ENCODE measurements at places on chromosomes 3 and 15. TPM values are rescaled to one million over a fixed set of nuclear protein-coding genes. Genes with fewer than 3 reads are reported as not detected.
A peak's percentile ranks its signal among the peaks of the same experiment; 100 is the strongest.

GCNT3 gene
- total RNA-seq, result not detected

POLG gene
- total RNA-seq, result 74.1 TPM

ADCY5 gene
- not detected for total RNA-seq

SAMD7 gene
- total RNA-seq, result not detected

VGLL3 gene
- not detected for total RNA-seq

A4GNT gene
- not detected for total RNA-seq

CFAP161 gene
- 0.48 TPM for total RNA-seq

CFAP91 gene
- total RNA-seq, result 0.41 TPM

FBXO40 gene
- not detected for total RNA-seq

CD200R1 gene
- 1.4 TPM for total RNA-seq

DNA sequence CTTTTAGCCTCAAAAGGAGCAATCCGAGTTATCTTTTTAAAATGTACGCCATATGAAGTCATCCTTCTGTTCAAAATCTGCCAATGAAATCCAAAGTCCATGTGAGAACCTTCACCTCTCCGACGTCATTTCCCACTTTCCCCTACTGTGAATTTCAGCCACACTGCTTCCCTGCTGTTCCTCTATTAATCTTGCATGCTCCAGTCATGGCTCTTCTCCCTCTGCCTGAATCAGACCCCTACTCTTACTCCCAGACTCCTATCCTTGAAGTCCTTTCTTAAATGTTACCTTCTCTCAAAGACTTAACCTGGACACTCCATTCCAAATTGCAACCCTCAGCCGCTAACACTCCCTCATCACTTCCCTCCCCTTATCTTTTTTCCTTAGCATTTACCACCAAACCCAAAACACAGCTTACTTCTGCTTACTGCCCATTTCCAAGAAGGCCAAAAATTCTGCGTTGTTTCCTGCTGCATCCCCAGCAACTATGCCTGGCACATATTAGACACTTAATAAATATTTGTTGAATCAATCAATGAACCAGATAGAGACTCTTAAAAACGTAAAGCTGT is 1.2 kb downstream of the NKIRAS1 start:
- no peak for DNase-seq
- H3K27me3 ChIP-seq, result no peaks in the 10 kb centered on the region
- H3K36me3 ChIP-seq, result peaks cover 36% of the 10 kb centered on the region
- H3K27ac ChIP-seq, result peak overlapping the region; percentile 13
- H3K4me3 ChIP-seq, result peak overlapping the region; percentile 99

DNA sequence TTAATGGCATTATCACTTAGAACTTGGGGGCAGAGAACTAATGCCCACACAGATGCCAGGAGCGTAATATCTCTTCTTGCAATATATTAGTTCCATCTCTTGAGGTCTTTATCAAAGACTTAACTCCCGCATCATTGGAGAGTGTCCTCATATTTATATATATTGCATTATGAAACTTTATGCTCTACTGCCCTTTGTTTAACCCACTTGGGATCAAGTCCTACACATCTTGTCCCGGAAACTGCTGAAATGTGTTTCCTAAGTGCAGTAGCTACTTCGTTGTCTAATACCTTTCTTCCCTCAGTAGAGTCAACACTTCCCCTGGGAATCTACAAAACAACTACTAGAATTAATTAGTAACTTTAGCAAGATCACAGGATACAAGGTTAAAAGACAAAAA is 1029.2 kb downstream of the OTOL1 start:
- H3K27ac ChIP-seq, result no peak overlapping the region
- no peaks in the 10 kb centered on the region for H3K27me3 ChIP-seq
- no peak overlapping the region for H3K4me3 ChIP-seq
- DNase-seq, result no peak

GRCh38 chr3:66860771-66861170 is 137.3 kb upstream of the KBTBD8 start:
- no peaks in the 10 kb centered on the region for H3K36me3 ChIP-seq
- H3K4me1 ChIP-seq, result no peaks in the 10 kb centered on the region
- H3K27me3 ChIP-seq, result peaks cover under 1% of the 10 kb centered on the region
- H3K27ac ChIP-seq, result no peak overlapping the region
- no peak overlapping the region for H3K4me3 ChIP-seq

DNA sequence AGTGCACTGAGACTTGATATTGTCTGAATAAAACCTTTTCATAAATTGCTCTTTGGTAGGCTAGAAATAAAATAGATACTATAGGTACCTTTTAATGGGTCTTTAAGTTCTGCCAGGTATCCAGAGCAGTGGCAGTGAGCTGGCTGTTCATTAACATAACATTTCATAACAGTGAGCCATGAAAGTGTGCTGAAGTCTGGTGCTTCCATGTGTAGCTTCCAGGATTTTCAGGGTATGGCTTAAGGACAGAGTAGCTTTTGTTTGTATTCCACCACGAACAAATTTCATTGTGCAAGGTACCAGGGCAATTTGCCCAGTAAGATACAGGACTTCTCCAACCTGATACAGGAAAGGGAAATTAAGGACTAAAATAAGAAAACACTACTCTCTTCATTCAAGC is 124.7 kb upstream of the NANOGP8 start:
- H3K27me3 ChIP-seq, result no peaks in the 10 kb centered on the region
- H3K27ac ChIP-seq, result no peak overlapping the region
- no peak overlapping the region for H3K4me3 ChIP-seq

- H3K36me3 ChIP-seq, result no peaks in the 10 kb centered on the region
- no peaks in the 10 kb centered on the region for H3K27me3 ChIP-seq
These were observed 31.1 kb downstream of the PIK3CA start for GRCh38 chr3:179179256-179179655.

GRCh38 chr3:100759950-100760349 is 50.7 kb downstream of the TFG start:
- peaks cover 7% of the 10 kb centered on the region for H3K4me1 ChIP-seq
- H3K27ac ChIP-seq, result no peak overlapping the region
- no peaks in the 10 kb centered on the region for H3K36me3 ChIP-seq
- no peak overlapping the region for H3K4me3 ChIP-seq

- no peak overlapping the region for H3K27ac ChIP-seq
- no peaks in the 10 kb centered on the region for H3K36me3 ChIP-seq
- DNase-seq, result peak; percentile 81
- no peak overlapping the region for H3K4me3 ChIP-seq
- H3K4me1 ChIP-seq, result peaks cover 17% of the 10 kb centered on the region
These were observed 13.2 kb upstream of the SHF start for GRCh38 chr15:45200799-45201556.

DNA sequence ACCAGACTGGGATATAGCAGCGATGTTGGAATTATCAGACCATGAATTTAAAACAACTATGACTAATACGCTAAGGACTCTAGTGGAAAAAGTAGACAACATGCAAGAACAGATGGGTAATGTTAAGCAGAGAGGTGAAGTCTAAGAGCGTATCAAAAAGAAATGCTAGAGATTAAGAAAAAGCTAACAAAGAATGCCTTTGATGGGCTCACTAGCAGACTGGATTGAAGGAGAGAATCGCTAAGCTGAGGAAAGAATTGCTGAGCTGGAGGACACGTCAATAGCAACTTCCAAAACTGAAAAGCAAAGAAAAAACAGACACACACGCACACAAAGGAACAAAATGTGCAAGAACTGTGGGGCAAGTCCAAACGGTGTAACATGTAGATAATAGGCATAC is 20.0 kb upstream of the CMTM6 start:
- no peaks in the 10 kb centered on the region for H3K4me1 ChIP-seq
- no peak for DNase-seq
- no peaks in the 10 kb centered on the region for H3K27me3 ChIP-seq
- H3K4me3 ChIP-seq, result no peak overlapping the region
- no peak overlapping the region for H3K27ac ChIP-seq
- H3K36me3 ChIP-seq, result peaks cover 1% of the 10 kb centered on the region

DNA sequence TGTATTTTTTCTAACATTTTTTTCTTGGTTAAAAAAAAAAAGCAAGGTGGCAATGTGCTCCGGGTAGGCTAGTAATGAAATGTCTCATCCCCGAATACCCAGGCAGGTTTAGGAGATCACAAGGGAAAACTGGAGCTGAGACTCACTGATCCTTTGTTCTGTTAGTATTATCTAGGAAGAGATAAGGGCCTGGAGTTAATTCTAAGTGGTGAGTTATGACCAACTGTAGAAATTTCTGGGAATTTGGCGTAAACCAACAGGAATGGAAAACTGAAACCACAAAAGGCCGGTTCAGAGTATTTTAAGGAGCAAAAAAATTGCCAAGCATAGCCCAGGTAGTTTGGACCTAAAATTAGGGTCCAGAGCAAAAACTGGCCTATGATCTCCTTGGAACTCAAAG is 12.4 kb downstream of the PPM1M start:
- H3K4me3 ChIP-seq, result no peak overlapping the region
- peak overlapping the region; percentile 91 for H3K27ac ChIP-seq
- DNase-seq, result no peak
- H3K27me3 ChIP-seq, result no peaks in the 10 kb centered on the region

DNA sequence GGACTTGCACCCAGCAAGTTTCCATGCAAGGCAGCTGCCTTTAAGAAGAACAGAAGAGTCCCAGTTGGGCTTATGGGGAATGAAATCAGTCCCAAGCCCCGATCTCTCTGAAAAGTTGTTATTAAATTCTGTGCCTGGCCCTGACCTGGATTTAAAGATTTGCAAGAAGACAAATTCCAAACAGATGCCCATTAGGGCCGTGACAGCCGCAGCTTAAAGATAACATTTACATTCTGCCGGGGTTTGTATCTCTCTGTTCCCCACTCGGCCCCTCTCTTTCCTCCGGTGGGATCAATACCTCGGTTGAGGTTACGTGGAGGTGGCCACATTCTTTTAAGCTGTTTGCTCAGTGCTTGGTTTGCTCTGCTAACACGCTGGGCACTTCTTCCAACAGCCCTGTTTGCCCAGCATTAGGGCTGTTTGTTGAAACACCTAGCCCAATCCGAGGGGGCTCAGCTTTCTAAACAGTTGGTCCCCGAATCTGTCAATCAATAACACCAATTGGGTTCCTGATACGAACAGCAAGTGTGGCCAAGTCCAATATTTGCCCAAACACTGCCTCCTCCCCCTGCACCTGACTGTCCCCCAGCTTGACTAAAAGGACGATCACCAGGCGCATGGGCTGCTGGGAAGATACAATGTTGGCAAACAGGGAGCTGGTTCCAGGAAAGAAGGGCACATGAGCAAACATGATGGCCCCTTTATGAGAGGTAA is 108.6 kb downstream of the RPLP1 start:
- H3K27me3 ChIP-seq, result peaks cover 7% of the 10 kb centered on the region
- no peaks in the 10 kb centered on the region for H3K4me1 ChIP-seq

GRCh38 chr3:23072693-23073092 is 130.4 kb upstream of the UBE2E2 start:
- no peaks in the 10 kb centered on the region for H3K27me3 ChIP-seq
- H3K4me1 ChIP-seq, result no peaks in the 10 kb centered on the region
- no peak for DNase-seq

DNA sequence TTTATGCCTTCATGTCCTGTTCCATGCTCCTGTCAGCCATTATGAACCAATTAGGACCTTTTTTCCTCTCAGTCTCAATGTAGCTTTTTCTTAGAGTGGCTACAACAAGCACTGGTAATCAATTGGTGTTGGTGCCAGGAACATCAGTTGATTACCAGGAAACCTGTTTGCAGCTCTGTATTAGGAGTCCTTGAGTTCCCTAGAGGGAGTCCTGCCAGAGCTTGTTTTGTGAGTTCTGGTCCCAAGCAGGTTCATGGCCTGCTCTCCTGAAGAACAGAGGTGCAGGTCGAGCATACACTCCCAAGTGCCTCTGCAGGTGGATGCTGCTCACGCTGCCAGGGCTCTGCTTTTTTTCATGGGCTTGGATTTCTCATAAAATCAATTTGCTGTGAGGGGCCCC is 137.9 kb upstream of the PRR23C start:
- H3K4me1 ChIP-seq, result no peaks in the 10 kb centered on the region
- no peak overlapping the region for H3K4me3 ChIP-seq
- no peak overlapping the region for H3K27ac ChIP-seq
- H3K36me3 ChIP-seq, result no peaks in the 10 kb centered on the region

GRCh38 chr3:155178810-155179436 is 98.8 kb downstream of the MME start:
- no peak overlapping the region for H3K4me3 ChIP-seq
- H3K27ac ChIP-seq, result no peak overlapping the region
- H3K4me1 ChIP-seq, result peaks cover under 1% of the 10 kb centered on the region
- H3K36me3 ChIP-seq, result no peaks in the 10 kb centered on the region

DNA sequence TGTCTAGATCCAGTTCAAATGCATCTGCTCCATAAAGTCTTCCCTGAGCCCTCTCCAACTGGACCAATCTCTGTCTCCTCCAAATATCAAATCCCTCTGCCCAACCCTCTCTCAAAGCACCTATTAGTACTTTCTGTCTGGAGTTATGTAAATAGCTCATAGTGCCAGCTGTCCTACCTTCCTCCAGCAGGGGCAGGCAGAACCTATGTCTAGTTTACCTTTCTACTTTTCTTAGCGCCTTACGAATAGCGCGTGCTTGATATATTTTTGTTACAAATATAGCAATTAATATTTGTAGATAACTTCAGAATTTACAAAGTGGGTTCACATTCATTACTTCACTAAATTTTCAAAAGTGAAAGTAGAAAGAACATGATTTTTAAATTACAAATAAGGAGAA is 14.0 kb upstream of the CCDC80 start:
- DNase-seq, result no peak
- H3K36me3 ChIP-seq, result peaks cover 2% of the 10 kb centered on the region
- H3K4me1 ChIP-seq, result no peaks in the 10 kb centered on the region
- no peak overlapping the region for H3K27ac ChIP-seq
- H3K27me3 ChIP-seq, result no peaks in the 10 kb centered on the region
- H3K4me3 ChIP-seq, result no peak overlapping the region

GRCh38 chr3:56702490-56703315 is 19.6 kb upstream of the TASOR start:
- no peaks in the 10 kb centered on the region for H3K27me3 ChIP-seq
- DNase-seq, result peak; percentile 46
- peaks cover 24% of the 10 kb centered on the region for H3K4me1 ChIP-seq
- no peaks in the 10 kb centered on the region for H3K36me3 ChIP-seq
- H3K4me3 ChIP-seq, result no peak overlapping the region

GRCh38 chr3:47984075-47984728 is 32.0 kb downstream of the MAP4 start:
- H3K27me3 ChIP-seq, result no peaks in the 10 kb centered on the region
- peaks cover 4% of the 10 kb centered on the region for H3K36me3 ChIP-seq
- no peak overlapping the region for H3K4me3 ChIP-seq

- H3K4me3 ChIP-seq, result no peak overlapping the region
- no peaks in the 10 kb centered on the region for H3K36me3 ChIP-seq
- H3K27ac ChIP-seq, result no peak overlapping the region
- peaks cover under 1% of the 10 kb centered on the region for H3K27me3 ChIP-seq
These were observed 83.8 kb upstream of the TPM1 start for GRCh38 chr15:62958528-62959363.

- no peak overlapping the region for H3K4me3 ChIP-seq
- H3K4me1 ChIP-seq, result peaks cover 3% of the 10 kb centered on the region
- H3K36me3 ChIP-seq, result no peaks in the 10 kb centered on the region
- no peak overlapping the region for H3K27ac ChIP-seq
- no peak for DNase-seq
- peaks cover 13% of the 10 kb centered on the region for H3K27me3 ChIP-seq
These were observed 251.3 kb upstream of the HES1 start for GRCh38 chr3:193884652-193885051.
